Stimulated activated CD4-positive, alpha-beta T cell treated with anti-CD3 and anti-CD28 coated beads, Interleukin-1b, Interleukin-23, amount 100 ng/mL, for 24 hours (primary cell): ENCODE measurements at places on chromosomes 5 and 9.

DNA sequence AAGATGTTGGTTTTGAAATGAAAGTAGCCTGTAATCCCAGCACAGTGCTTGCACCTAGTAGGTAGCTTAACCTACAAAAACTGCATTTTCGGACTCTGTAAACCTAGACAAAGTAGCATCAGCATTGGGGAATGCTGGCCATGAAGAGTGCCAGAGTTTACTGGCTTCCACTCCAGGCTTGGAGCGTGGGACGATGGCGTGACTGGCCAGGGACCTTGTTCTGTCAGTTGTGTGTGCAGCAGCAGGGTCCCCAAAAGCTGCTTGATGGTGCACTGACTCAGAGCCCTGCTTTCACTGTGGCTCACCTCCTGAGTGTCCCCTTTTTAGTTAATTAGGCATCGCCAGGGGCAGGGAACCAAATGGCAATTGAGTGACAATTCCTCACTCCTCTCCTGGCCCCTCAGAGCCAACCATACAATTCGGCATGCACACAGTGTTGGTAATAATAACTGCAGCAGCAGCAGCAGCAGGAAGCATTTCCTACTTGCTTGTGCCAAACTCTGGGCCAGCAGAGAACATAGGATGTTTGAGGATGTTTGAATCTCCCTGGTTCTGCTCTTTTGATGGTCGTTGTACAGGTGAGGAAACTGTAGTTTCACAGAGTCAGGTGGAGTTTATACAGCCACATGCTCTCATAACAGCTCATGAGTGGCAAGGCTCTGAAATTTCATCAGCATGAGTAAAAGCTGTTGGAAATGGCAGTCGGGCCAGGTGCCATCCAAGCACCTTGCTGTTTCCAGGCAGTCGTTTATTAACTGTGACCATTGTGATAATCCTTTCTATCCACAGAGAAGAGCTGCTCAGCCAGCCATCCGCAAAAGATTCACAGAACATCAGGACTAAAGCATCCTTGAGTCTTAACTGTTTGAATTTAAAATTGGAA lies 4.2 kb downstream of the UBE2QL1 start:
- DNase-seq = no peak

DNA sequence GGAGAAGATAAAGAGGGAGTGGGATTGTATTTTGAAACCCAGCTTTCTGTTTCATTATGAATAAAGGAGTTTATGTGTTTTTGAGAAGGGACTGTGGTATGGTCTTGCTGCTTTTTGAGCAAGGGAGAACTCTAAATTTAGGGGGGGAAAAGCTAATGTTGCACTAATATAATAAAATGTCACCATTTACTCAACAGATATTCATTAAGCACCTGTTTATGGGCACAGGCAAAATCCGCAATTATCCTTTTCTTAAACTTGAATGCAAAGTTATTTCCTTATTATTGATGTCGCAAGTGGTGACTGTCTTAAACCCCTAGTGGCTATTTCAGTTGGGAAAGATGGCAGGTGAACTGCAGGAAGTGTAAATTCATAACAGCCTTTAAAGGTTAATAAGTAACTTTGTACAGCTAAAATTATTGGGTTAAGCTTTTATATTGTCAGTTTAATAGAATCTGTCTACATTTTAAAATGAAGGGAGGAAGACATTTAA lies 1.5 kb downstream of the CDC42SE2 start:
- DNase-seq = no peak

DNA sequence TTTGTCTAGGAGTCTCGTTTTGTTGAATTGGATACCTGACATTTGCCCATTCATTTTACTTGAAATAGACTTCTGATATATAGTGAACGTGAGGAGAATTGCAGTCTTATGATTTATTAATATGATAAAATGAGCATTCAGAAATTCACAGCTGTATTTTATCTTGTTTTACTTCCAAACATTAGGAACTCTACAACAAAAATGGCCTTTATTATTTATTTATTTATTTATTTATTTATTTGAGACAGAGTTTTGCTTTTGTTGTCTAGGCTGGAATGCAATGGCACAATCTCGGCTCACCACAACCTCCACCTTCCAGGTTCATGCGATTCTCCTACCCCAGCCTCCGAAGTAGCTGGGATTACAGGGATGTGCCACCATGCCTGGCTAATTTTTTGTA lies 61.2 kb downstream of the RAB24 start:
- no peak for DNase-seq

GRCh38 chr5:137627706-137628105 lies 108.2 kb downstream of the KLHL3 start:
- DNase-seq = no peak

- DNase-seq = no peak
Measured at GRCh38 chr9:77960356-77961153, 71.1 kb downstream of the GNAQ start.

- DNase-seq = no peak
Measured at GRCh38 chr5:82160948-82161347, 117.2 kb downstream of the RPS23 start.

- no peak for DNase-seq
Measured at GRCh38 chr5:168765551-168766425, 186.6 kb upstream of the PANK3 start.

- no peak for DNase-seq
Measured at GRCh38 chr9:101881508-101881907, 143.1 kb upstream of the GRIN3A start.

GRCh38 chr5:50697739-50698138 lies 31.3 kb downstream of the PARP8 start:
- DNase-seq = no peak
